ENCODE measurements at places on chromosomes 5 and 9.
A peak's percentile ranks its signal among the peaks of the same experiment; 100 is the strongest.

DNA sequence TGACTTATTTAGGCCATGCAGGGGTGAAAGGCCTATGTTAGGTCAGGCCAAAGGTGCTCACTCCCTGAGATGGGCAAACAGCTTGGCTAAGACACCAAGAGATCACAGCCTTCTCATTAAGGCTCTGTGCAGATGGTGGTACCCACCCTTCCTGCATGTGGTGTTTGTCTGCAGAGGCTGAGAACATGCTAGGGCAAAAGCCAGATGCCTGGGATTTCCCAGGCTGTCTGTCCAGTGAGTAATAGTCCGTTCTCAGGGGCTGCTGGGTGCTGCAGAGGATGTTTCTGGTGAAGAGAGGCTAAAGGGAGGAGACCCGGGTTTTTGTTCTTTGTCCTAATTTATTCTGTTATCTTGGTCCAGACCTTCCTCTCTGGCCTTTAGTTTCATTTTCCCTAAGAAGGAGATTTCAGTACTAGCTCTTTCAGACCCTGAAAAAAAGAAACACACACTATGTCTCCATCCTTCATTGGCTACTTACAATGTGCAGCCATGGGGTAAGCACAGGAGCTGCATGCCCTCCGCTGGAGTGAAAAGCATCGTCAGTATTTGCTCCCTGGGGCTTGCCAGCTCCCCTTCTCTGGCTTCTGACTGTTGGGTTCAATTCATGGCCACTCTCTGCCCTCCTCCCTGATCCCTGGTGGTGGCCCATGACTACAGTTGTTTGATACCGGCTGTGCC is 23.4 kb upstream of the GLRA1 start:
- DNase-seq = no peak

DNA sequence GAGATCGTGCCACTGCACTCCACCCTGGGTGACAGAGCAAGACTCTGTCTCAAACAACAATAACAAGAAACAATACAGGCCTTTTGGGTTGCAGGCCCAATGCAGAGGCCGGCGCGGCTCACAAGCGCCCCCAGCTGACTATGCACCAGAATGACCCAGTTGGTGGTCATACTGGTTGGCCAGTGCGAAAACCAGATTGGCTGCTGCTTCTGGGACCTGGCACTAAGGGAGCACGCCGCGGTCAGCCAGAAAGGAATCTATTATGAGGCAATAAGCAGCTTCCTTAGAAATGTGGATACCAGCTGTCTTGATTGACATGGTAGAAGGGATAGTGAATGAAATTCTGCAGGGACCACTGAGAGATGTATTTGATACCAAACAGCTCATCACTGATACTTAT is 35.0 kb downstream of the RANBP17 start:
- no peak for DNase-seq

GRCh38 chr5:135826221-135826525 is 8.3 kb upstream of the SLC25A48 start:
- DNase-seq = no peak

DNA sequence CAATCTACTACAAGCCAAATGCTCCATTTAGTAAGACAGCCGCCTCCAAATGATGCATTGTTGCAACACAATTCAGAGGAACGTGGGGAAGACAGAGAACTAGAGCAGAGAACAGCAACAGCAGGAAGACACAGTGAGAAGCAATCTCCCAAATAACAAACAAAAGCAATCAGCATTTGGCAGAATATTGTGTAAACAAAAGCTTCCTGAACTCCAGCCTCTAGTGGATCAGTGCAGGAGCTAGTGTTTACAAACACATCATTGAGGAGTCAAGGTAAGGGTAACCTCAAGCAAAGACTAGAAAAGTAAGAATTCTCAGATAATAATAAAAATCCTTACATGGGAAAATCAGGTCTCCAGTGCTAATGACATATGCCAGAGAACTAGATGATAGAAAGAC is 20.6 kb downstream of the FST start:
- no peak for DNase-seq

GRCh38 chr9:76371901-76372300 is 22.3 kb downstream of the RFK start:
- DNase-seq = peak; percentile 31

DNA sequence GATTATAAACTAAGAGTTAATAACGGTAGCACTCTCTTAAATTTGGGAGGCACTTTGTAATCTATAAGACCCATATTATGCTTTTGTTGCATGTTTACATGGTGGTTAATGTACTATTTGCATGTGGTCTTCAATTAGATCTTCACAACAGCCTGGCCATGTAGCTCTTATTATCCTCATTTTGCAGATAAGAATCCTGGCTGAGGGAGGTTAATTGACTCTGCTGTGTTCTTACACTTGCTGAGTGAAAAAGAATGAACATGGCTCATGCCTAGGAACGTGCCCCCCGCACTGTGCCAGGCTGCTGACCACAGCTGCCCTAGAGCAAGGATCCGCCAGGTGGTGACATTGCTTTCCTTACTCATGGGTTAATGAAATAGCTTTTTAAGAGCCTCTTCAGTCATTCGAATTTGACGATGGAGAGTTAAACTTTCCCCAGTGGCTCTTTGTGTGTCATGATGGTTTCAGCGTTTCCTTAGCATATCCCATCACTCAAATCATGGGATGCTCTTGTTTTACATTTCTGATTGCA is 97.9 kb downstream of the CDH6 start:
- DNase-seq = no peak

GRCh38 chr5:163436515-163436914 is 880 bp upstream of the CCNG1 start:
- DNase-seq = no peak

DNA sequence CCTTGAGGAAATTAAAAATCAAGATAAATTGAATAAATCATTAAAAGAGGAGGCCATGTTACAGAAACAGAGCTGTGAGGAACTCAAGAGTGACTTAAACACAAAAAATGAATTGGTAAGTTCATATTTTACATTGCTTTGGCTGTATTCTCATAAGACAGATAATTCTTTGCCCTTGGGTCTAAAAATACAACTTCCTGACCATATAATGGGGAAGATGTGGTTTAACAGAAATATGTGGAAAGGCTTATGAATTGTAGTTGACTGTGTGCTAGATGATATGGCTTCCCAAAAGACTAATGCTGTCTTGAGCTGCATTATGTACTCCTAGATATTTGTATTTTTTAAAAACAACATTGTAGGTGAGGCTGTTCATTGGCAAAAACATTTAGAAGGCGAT is 33.1 kb downstream of the CNTRL start:
- no peak for DNase-seq

GRCh38 chr9:118457171-118458000 is 753.2 kb downstream of the TLR4 start:
- DNase-seq = no peak

GRCh38 chr9:121269642-121270254 is 1.8 kb downstream of the GSN start:
- DNase-seq = no peak

DNA sequence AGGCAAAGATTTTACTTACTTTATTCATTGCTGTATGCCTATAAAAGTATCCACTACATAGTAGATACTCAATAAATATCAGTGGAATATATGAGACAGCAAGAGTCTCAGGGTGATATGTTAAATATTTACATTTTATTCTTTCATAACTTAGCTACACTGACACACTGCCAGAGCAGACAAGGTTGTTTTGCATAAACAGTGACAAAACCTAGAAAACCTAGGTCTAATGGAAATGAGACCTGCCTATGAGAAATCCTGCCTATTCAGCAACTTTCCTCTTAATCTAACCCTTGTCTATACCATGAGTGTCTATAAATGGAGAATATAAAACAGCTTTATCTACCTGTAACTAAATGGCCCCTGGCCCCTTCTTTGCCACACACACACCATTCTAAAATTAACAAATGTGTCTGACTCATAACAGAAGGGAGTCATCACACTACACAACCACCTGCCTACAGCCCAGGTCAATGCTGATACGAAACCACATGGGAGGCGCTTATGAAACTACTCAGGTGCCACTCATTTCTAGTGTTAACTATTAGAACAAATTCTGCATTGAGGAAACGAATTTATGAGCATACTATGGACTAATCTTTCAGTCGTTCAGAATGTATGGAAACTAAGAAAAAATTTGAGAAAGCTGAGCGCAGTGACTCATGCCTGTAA is 60.3 kb downstream of the UBAP2 start:
- DNase-seq = no peak

DNA sequence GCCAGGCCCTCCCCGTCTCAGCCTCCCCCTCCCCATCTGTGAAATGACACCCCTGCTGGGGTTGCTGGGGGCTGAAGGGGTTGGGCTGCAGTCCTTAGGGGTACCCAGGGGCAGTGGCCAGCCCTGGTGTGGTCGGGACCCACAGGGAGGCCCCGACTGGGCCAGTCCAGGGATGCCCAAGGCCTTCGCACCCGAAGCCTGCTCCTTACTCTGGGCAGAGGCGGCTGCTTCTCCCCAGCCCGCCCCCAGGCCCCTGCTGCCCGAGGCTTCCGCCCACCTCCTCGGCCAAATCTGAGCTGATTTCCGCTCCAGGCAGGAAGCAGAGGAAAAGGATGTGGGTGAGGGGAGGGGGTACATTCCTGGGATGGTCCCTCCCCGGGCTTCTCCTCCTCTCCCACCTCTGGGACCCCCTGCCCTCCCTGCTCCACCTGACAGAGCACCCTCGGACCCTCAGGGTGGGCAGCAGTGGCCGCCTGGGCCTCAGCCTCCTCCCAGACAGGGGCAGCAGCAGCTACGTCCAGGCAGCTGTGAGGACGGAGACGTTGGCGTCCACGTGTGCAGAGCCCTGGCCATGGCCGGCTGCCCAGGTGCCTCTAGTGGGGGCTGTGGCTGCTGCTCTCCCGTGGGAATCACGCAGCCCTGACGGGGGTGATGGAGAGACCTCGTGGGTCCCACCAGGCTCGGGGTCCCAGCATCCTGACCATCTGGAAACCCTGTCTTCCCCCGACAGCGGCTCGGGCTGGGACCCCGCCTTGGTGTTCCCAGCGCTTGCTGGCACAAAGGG is 4.2 kb upstream of the NRARP start:
- no peak for DNase-seq

DNA sequence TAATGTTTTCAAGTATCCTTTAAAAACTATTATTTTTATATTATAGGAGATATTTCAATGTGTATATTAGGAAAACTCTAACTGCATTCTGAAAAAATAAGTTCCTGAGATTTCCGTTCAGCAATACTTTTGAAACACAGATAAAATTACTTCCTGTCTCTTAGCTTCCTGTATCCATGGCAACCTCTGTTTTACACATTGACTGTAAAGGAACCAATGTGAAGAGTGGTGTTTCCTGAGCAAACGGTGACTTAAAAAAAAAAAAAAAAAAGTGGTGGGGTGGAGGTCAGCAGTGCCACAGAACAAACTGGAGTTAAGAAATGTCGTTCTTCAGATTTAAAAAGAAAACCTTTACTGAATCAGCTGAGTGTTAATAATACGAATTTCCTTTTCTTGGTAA is at the start of gene LRRC70:
LRRC70 (plus strand) TSS at position 280 of the 400 bp plus-strand sequence. CDS start 620 bp downstream, outside the sequence.
- DNase-seq = no peak

DNA sequence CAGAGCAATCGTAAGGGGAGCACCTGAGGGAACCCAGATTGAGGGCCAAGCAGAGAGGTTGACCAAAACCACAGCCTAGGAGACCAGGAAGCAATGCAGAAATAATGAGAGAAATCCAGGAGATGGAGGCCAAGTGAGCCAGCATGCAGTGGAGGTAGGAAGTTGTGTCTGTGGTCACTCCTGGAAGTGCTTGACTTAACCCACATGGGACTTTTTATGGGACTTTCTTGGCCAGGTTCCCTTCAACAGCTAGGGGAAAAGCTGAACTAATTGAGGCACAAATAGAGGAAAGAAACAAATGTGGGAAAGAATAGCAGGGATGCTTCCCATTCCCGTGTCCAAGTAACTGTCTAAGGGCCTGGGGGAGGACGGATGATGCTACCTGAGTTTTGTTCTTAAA is 293.2 kb upstream of the CLINT1 start:
- DNase-seq = no peak

- DNase-seq = no peak
Observed at GRCh38 chr5:164204338-164204946, 699.0 kb downstream of the MAT2B start.

DNA sequence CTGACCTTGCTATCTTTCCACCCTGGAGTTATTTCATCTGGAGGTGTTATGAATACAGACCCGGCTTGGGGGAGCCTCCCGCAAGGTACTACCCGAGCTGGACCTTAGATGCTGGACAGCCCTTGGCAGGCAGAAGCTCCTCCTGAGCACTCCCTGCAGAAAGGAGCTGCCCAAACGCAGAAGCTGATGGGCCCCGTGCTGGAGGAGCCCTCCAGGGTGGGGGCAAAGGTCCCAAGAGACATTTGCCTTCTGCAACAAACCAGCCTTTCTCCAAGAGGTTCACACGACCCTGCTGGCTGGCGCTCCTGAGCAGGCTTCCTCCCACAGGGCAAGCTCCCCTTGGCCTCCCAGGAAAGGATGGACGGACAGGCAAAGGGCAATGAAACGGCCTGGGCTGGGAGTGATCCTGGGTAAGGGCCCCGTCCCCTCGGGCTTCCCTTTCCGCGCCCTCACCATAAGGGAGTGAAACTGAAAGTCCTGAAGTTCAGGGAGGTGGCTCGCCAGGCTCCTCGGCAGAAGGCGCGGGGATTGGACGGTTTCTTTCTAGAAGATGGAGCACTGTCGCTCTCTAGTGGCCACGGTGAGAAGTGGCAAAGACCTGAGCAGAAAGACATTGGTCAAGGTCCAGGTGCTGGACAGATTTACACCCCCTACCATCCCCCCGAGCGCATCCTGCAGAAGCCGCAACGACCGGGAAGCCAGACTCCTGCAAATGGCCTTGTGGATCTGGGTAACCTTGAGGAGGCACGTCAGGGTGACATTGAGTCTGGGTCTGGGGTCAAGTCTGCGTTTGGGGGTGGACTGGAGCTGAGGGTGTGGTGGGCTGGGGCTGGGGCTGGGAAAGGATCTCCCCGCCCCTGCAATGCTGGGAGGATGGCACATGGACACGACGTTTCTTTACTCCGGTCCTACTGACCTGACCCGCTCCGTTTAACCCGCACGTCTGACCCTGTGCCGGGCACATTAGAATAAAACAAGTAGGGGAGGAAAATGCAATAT is 56.4 kb downstream of the NEURL1B start:
- DNase-seq = peak; percentile 34

GRCh38 chr5:157459715-157460599 is at the start of gene NIPAL4:
Gene NIPAL4, plus strand, starts transcription at chr5:157460213. Its CDS starts 108 bp downstream, at chr5:157460321.
- no peak for DNase-seq

DNA sequence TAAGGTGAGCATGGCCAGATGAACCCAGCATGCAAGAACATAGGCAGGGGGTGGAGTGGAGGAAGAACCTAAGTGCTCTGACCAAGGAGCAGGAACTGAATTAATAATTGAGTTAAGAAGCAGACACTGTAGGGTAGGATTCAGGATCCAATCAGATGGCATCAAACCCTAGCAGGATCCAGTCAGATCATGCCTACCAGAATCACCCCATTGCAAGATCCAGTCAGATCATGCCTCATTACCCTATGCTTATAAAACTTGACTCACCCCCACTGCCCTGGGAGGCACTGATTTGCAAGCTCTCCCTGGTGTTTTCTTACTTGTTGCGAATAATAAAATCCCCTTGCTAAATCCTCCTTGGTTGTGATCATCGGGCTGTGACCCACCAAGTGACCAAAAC is 19.7 kb downstream of the TUSC1 start:
- no peak for DNase-seq

- no peak for DNase-seq
Observed at GRCh38 chr5:24714746-24715145, 70.0 kb upstream of the CDH10 start.

- DNase-seq = no peak
Observed at GRCh38 chr9:114855488-114855887, 49.6 kb upstream of the TNFSF15 start.

All from non-pigmented ciliary epithelial cell (primary cell).